Thyroid gland (tissue), 4 donors: ENCODE measurements at places on chromosomes 13 and 19. TPM values are rescaled to one million over a fixed set of nuclear protein-coding genes. Genes with fewer than 3 reads are reported as not detected.

- DNase-seq: no peak
Measured at GRCh38 chr13:26495750-26496149, 61.7 kb upstream of the WASF3 start.

The SERTAD1 gene
- 13.2 TPM for total RNA-seq

DNA sequence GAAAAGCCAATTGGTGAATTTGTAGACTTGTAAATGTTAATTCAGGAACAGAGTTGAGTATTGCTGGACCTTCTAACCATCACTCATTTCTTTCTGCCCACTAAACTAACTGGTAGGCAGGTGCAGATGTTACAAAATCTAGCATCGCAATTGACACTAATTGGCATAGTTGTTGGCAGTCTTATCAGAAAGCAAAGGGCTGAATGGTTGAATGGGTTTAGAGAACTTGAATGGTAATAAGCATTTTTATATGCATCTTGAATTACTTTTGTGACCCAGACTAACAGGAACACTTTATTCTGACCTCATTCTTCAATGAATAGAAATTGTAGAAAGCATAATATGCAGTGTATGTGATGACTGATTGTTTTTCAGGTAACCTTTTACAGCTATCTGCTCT, 189.1 kb downstream of the GGACT start:
- DNase-seq: no peak

DNA sequence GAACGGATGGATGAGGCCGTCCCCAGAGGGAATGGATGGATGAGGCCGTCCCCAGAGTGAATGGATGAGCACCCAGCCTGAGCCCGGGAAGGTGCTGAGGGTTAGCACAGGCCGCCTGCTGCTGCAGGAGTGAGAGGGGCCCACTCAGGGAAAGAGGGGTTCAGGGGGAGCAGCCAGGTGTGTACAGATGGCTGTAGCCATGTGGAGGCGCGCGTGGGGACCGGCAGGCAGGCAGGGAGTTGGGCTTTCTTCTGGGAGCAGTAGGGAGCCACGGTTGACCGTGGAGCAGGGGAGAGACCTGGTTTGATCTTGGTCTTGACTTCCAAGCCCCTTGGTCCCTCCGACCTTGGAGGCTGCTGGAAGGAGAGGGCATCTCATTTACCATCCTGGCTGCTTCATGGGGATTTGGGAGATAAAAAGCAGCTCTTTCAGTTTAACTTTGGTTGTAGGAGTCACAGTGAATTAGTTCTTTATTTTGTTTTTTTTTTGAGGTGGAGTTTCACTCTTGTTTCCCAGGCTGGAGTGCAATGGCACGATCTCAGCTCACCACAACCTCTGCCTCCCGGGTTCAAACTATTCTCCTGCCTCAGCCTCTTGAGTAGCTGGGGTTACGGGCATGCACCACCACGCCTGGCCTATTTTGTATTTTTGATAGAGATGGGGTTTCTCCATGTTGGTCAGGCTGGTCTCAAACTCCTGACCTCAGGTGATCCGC, 24.7 kb downstream of the ARID3A start:
- no peak for DNase-seq

GRCh38 chr19:51422053-51422448, 4.6 kb upstream of the SIGLEC10 start:
- DNase-seq: peak; percentile 71

GRCh38 chr19:13557756-13558398, 51.6 kb upstream of the CACNA1A start:
- no peak for DNase-seq

DNA sequence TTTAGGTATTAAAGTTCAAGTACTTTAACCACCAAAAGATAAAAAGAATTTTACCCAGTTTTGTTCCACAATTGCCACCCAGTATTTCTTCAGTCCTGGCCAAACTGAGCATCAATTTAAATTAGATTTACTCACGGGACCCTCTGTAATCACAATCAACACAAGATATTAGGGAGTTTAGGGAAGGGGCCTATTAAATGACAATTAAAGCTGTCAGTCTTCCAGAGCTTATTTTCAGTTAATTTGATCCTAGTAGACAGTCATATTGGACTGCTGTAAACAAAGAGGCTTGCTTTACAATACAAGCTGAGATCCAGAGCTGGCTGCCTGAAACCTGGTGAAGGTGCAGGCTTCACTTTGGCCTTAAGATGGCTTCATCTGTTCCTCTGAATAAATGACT, 321.2 kb upstream of the NBEA start:
- DNase-seq: no peak
